ENCODE measurements at places on chromosomes 7 and 10.

- no peak for DNase-seq
Observed at GRCh38 chr7:45570797-45571196, 3.4 kb upstream of the ADCY1 start.

DNA sequence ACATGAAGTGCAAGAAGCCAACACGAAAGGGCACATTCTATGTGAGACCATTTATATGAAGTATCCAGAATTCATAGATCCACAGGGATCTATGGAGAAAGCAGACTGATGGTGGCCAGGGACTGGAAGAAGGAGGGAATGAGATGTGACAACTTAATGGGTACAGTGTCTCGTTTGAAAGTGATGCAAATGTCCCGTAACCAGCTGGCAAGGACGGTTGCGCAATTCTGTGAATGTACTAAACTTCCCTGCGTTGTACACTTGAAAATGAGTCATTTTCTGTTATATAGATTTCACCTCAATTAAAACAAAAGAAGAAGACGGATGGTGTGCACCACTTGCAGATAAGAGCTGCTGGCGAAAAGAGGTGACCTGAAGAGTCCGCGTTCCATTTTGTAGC lies 861.1 kb downstream of the TYW1 start:
- DNase-seq, result no peak

DNA sequence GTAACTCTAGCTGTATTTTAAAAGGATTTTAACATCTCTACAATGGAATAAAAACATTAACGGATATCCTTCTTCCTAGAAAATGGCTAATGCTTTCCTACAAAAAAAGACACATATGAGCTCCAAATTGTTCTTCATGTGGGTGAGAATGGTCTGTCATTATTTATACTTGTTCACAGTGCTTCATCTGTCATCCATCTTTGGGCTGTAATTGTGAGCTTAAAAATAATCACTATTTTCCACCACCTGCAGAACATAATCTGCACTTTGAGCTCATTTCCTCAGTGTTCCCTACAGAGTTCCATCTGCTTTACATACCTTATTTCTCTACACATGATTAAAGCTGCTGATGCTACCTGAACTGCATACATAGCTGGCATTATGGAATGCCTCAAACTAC lies 979.1 kb upstream of the C7orf33 start:
- no peak for DNase-seq

GRCh38 chr7:121807078-121807477 lies 65.9 kb upstream of the PTPRZ1 start:
- no peak for DNase-seq

DNA sequence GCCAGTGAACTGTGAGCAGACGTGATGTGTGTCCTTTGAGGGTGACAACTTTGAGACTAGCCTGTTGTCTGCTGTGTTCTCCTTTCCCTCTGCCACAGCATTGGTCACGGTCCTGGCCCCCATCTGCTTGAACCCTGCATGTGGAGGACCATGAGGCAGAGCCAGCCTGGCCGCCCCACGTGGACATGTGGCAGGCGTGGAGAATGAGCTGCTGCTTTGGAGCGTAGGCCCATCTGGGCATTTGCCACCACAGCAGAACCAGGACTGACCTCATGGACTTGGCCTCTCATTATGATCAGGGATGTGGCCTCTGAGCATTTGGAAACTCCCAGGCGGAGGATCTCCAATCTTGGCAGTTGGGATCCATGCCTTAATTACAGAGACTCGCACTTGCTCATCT lies 448.5 kb downstream of the TCERG1L start:
- DNase-seq, result no peak

DNA sequence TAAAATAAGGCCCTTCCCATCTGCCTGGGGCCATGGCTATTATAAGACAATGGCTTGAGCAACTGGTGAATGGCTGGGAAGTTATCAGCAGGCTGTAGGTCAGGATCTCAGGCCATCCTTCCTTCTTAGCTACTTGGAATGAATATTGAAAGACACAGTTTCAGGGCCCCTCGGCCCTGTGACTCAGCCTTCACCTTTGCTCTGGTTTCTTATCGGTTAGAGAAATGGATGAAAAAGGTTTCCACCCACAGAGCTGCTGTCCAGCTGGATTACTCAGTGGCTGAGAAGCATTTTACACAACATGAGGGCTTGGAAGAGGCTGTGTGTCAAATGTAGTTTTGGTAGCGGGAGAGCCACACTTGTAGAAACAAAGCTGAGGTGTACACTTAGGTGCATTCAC lies 9.4 kb downstream of the ACSL5 start:
- DNase-seq, result no peak

- no peak for DNase-seq
Observed at GRCh38 chr10:35611750-35612149, 6.6 kb downstream of the GJD4 start.

GRCh38 chr10:37495415-37495814 lies 362.0 kb downstream of the ZNF248 start:
- peak; percentile 14 for DNase-seq

GRCh38 chr10:11546581-11546980 lies 64.9 kb downstream of the USP6NL start:
- no peak for DNase-seq

- DNase-seq, result no peak
Observed at GRCh38 chr7:67554986-67555385, 558.4 kb downstream of the TYW1 start.

DNA sequence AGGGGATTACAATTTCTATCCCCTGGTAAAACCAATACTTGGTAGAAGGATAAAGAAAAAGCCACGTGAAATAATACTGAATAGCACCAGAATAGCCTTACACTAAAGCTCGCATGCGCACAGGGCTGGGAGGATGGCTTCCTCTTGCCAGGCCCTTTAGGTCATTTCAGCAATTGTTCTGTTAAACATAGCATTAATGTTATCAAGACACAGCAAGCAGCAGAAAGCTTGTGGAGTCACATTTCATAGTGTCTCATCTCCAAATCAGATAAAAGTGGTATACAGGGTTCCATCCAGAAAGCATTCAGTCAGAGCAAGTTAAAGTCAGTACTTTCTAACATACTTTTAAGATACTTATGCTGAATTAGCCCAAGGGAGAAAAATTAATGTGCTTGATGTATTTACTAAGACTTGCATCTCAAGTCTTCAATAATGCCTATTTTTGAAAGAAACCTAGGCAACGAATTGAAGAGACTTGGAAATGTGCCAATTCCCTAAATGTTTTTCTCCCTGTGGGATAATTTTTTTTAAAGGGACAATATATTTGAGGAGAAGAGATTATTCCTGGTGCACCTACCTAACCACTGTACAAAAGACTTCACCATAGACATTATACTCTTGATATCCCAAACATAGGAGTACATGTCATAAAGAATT lies 14.3 kb upstream of the NPM3 start:
- DNase-seq, result no peak

DNA sequence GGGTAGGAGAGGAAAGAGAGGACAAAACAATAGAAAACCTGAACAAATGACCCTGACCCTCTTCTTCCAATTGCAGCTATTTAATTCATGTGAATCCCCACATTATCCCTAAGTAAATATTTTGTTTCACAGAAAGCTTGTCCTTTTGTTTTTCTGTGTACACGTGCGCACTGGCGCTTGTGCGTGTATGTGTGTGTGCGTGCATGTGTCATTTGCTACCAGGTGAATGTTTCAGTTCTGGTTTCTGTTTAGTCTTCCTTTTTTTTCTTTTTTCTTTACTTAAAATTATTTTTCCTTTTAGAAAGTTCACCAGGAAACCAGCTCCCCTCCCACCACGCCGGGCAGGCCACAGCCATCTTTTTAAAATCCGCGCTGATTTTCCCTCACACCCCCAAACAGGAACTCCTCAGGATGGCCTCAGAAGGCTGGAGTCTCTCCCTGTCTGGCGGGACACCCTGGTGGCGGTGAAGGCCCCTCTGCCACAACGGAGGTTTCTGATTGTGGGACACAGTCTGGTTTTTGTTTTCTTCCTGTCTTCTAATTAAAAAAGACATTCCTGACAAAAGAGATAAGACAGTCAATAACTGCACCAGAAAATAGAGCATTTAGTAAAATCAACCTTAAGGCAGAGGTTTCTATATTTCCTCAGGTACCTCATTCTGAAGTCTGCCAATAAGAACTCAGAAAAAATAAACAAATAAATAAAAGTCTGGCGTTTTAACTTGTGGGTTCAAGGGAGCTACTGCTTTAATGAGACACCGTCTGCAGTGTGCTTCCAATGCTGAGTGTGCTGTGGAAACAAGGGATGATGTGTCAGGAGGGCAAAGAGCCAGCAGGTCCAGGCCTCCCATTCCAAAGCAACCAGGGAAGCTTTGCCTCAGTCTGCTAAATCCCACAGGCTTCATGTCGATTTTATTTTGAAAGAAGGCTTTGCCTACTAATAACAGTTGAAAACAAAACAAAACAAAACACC lies 17.4 kb downstream of the IRF5 start:
- DNase-seq, result no peak

GRCh38 chr10:24449321-24449740 lies 240.4 kb downstream of the KIAA1217 start:
- DNase-seq, result no peak

DNA sequence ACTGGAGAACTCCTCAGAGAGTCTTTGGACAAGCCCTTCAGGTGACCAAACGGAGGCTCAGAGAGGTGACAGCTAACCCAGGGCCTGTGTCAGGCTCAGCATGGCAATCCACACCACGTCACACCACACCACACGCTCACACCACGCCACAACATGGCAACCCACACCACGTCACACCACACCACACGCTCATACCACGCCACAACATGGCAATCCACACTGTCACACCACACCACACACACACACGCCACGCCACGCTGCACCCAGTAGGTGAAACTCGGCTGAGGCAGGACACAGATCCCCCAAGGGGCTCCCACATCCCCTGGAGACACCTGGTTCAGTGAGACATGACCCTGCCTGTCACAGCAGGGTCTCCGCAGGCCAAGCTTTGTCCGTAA lies 107.3 kb downstream of the PDGFA start:
- no peak for DNase-seq

DNA sequence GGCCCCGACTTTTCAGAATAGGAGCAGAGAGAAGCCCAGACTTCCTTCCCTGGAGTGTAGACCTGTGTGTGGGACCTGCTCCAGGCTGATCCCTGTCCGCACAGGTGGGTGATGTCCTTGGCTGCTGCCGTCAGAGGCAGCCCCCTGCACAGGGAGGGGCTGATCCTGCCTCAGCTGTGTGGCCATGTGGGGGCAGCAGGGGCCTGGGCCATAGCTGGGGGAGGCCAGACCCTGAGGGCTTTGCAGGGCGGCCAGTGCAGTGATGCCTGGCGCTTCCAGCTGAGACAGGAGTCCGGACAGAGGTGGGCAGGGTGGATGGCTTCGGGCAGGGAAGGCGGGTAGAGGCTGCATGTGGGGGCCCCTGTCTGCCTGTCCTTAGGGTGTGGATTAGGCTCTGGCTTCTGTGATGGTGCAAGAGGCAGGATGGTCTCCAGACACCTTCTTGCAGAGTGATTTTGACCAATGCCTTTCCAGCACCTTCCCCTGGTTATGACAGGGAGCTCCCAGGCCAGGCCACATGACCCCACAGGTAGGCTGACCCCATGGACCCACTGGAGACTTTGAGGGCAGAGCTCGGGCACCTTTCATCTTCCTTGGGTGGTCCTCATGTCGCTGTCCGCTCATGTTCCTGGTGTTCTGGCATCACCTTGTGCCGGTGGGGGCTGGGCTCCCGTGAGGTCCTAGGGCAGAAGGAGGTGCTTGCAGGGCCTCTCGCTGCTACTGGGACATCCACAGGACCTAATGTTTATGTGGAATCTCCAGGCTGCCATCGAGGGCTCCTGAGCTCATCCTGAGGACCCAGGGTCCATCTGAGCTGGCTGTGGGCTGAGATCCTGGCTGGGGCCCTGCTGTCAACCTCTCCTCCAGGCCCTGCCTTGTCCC lies 141.5 kb downstream of the ADCY1 start:
- no peak for DNase-seq

GRCh38 chr10:44857363-44858016 lies 53.6 kb upstream of the TMEM72 start:
- DNase-seq, result no peak

DNA sequence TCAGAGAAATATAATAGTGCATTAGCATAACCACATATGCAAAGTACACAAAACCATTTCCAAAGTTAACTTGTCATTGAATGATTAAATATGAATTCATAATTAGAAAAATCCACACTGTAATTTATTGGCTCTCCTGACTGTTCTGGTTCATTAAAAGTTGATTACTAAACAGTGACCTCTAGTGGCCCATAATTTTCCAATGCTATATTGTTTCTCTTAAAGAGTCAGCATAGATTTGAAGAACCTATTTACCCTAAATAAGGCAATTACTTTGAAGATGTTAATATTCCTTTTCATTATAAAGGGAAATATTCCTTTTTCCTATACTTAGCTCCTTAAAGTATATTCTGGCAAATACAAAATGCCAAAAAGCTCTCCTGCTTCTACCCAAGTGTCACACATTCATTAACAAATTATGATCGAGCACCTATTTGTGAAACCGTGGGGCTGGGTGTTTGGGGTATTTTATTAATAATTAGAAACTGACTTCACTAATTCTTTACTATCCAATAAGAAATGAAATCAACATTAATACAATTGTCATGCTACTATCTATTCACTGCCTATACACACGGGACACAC lies 86.2 kb downstream of the HIBADH start:
- peak; percentile 45 for DNase-seq

GRCh38 chr7:604001-604883 lies 84.6 kb upstream of the PDGFA start:
- DNase-seq, result peak; percentile 66

- no peak for DNase-seq
Observed at GRCh38 chr10:102246261-102246660, 929 bp downstream of the GBF1 start.

DNA sequence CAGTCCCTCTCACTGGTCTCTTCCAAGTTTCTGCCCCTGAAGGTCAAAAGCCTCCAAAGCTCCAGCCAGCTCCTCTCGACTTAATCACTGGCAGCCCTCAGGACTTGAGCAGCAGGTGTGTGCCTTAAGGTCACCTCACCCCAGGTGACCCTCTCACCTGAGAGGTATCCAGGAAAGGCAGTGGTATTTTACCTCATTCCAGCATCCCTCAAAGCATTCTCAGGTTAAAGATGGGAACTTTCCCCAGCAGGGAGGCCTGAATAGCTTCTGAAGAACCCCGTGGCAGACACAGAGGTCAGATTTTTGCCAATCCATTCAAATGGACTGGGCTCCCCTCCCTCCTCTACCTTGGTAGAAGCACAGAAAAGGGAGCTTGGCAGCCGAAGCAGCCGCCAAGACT lies 148.2 kb downstream of the GFRA1 start:
- no peak for DNase-seq

DNA sequence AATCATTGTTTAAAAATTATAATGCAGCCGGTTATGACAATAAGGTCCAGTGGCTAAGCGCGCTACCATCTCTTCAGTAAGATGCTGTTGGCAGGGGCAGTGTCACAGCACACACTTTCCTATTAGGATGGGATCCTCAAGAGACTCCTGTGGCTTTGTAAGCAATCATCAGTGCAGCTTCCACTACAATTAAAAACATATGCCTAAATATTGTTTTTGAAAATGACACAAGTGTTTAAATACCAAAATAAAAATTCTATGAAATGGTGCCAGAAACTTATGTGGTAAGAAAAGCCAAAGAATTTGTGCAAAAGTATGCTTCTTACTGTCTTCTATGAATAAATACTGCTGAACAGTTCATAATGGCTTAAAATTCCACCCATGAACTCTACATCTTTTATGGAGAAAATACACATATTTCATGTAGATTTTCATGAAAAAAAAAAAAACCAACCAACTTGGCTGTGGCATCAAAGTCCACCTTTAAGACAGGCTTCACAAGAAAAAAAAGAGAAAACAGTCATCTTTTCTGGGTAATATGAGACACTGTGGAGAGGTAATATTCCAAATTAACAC lies 132.8 kb downstream of the SEMA3C start:
- no peak for DNase-seq

Data from SW 1271 (cell line).